ENCODE measurements at places on chromosomes 1 and 21.

DNA sequence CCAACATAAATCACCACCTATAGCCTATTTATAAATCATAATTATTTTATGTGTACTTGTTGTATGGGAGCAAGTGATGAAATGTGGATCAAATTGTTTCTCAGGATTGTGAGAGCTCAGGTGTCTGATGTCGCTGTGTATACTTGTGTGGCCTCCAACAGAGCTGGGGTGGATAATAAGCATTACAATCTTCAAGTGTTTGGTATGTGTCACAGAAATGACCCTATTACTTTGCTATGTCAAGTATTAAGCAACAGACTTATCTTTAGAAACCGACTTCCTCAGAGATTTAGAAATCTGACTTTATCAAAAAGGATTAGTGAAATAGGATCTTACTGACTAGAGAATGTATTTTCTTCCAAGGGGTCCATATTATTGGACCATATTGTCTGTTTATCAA is 280.9 kb downstream of the TPR start:
- H3K27me3 ChIP-seq: no peaks in the 10 kb centered on the region
- no peak for ATAC-seq
- H3K27ac ChIP-seq: no peak overlapping the region
- H3K4me1 ChIP-seq: no peaks in the 10 kb centered on the region
- H3K4me3 ChIP-seq: no peak overlapping the region

DNA sequence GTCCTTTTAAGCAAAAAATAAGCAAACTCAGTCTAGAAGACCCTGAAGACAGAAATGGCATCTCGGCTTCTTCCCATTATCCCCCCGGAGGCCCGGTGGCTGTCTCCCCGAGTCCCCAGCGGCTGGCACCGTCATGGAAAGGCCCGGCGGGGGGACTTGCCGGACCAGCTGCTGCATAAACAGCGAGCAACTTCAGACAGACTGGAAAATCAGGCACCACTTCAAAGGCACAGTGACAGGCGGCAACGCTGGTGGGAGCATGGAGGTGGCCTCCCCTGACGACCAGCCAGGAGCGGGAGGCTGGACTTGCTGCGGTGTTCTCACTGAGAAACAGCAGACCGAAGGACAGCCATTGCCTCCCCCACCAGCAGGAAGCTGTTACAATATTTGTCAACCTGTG is 18.4 kb upstream of the C1QA start:
- ATAC-seq: no peak
- no peak overlapping the region for H3K27ac ChIP-seq
- no peaks in the 10 kb centered on the region for H3K4me1 ChIP-seq
- H3K27me3 ChIP-seq: peaks cover 99% of the 10 kb centered on the region
- no peak overlapping the region for H3K4me3 ChIP-seq

DNA sequence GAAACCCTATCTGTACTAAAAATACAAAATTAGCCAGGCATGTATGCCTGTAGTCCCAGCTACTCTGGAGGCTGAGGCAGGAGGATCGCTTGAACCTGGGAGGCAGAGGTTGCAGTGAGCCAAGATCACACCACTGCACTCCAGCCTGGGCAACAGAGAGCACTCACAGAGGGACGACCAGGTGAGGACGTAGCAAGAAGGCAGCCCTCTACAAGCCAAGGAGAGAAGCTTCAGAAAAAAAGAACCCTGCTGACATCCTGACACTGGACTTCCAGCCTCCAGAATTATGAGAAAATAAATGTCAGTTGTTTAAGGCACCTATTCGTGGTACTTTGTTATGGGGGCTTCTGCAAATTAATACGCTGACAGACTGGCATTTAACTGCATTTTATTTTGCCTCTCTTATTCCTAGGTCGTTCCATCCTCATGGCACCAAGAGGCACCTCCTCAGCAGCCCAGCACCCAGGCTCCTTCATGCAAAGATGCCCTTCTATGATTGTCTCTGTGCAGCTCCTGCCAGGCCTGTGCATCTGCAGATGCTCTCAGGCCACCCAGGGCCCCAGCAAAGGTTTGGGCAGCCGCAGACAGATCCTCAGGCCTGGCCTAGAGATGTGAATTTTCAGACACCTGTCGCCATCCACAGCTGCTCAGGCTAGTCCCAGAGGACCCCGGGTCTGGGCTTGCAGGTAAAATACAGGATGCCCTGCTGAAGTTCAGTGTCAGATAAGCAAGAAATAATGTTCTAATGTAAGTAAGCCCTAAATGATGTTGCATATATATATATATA is 86.0 kb upstream of the COX20 start:
- H3K27ac ChIP-seq: no peak overlapping the region
- no peak overlapping the region for H3K4me3 ChIP-seq

GRCh38 chr1:146021622-146022402 is at the start of gene HJV:
TSS of gene HJV (minus strand) at chr1:146021735. CDS start at chr1:146020231, 1,504 bp downstream.
- no peak within 1 kb of the TSS for H3K4me3 ChIP-seq
- H3K27ac ChIP-seq: no peak within 1 kb of the TSS
- H3K36me3 ChIP-seq: no peaks in the 10 kb centered on the region
- H3K27me3 ChIP-seq: peaks cover 53% of the 10 kb centered on the region

DNA sequence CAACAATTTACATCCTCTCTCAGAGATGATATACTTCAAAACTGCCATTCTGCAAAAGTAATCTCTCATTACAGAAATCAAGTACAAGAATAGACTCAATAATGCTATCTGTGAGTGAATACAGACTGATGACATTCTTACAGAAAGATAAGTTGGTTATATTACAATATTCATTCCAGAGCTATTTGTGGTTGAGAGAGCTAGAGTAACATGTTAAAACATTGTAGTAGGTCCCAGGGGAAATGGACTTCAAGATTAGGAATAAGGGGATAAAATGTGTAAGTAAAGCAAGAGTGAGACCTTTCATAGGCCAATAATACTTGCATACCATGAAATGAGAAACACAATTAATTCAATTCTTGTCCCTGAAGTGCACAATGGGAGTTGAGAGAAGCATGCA is 1.5 kb downstream of the F13B start:
- no peaks in the 10 kb centered on the region for H3K36me3 ChIP-seq
- no peak for ATAC-seq
- H3K27me3 ChIP-seq: no peaks in the 10 kb centered on the region

- peaks cover 27% of the 10 kb centered on the region for H3K36me3 ChIP-seq
- H3K4me3 ChIP-seq: no peak overlapping the region
- no peak overlapping the region for H3K27ac ChIP-seq
- no peaks in the 10 kb centered on the region for H3K27me3 ChIP-seq
- no peaks in the 10 kb centered on the region for H3K4me1 ChIP-seq
Measured at GRCh38 chr21:46585191-46585953, 19.5 kb downstream of the S100B start.
